ENCODE measurements at places on chromosomes 6 and 20.

DNA sequence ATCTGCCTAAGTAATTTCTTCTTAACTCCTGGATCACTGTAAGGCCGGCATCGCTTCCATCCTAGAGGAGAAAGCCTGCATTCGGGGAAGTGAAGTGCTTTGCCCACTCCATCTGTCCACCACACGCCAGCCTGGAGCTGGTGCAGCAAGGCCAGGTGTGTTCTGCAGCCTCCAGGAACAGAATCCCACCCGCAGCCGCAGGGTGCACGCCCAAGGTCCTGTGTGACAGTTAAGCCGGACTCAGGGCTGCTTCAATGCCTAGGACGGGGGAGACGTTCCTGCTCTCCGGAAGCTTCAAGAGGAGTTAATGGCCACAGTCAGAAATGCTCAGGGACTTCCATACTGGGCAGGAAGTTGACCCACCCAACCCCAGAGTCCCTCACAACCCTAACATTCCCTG is 86.1 kb upstream of the QKI start:
- no peak for DNase-seq

GRCh38 chr6:98695091-98695801 is 139.1 kb upstream of the POU3F2 start:
- no peak for DNase-seq

DNA sequence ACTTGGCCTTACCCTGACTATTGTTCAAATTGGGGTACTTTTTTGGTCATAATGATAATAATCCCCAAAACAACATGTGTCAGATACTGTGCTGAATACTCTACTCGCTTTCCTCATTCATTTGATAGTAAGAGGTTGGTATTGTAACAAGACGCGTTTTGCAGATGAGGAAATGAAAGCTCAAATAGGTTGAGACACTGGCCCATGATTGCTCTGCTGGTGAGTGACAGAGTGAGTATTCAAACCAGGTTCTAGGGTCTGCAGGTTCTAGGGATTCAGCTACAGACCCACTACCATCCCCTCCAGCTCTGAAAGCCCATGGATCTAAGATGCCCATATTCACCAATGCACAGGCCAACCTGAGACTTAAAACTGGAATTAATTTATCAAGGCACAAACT is 1.3 kb upstream of the ENPP4 start:
- no peak for DNase-seq

- no peak for DNase-seq
Measured at GRCh38 chr20:57675773-57676172, 34.0 kb downstream of the PMEPA1 start.

DNA sequence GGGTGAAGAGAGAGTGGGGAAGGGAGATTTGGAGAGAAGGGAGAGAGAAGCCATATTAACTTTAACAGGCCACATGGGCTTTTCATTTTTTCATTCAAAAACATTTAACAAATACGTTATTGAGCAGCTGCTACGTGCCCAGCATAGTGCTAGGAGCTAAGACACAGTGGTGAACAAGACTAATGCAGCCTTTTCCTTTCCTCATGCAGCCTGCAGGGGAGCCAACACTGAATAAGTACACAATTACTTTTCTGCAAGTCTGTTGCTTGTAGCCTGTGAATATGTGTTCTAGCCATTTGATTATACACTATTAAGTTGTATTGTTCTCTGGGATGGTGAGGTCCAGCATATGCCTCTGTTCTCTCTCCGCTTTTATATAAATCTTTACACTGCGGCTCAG is 1.9 kb upstream of the BLOC1S5 start:
- DNase-seq = no peak

Data from EL (cell line).